ENCODE measurements at places on chromosomes 4 and X.

DNA sequence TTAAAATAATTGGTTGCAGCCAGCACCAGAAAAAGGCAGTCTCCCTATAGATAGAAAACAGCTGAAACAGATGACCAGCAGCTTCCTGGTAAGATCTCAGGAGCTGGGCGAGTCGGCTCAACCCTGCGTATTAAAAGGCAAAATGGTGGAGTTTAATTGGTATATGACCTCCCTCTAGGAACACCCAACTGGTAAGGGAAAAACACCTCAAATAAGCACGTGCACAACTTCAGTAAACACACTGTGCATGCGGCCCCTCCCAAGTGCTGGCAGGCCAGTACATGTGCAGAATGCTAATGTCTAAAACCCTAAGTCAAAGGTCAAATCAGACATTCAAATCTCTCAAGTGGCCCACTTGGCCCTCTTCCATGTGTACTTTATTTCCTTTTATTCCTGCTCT, 103.2 kb upstream of the PDE5A start:
- DNase-seq, result no peak

DNA sequence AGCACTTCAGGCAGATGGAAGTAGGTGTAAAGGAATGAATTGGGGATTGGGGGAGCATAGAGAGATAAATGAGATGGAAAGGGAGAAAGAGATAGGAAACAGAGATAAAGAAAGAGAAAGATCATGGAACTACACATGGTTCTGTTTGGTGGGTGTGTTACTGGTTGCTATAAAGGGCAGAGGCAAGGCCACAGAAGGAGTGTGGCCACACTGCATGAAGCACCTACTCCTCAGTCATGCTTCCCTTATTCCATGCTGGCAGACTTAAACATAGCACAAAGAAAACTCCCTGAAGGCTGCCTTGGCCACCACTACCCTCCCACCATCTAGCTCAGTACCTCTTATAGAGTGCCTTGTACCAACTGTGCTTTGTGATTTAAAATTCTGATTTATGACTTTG, 56.9 kb downstream of the OPHN1 start:
- no peak for DNase-seq

- DNase-seq, result no peak
Observed at GRCh38 chr4:40454816-40455215, 119.7 kb downstream of the CHRNA9 start.

DNA sequence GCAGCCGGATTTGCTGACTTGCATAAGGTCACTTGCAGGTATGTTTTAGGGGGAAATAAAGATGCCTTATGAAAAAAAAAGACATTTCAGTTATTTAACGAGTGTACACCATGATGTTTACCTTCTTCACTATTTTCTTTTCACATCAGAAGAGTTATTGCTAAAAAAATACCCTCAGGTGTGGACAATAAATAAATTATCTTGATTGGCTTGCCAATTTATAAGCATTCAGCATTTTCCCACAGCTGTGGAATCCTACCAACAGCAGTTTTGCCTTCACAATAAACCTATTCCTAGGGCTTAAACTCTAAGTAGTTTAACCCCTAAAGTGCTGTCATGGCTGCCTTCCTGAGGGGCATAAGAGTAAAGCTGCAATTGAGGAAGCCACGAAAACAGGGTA, 83.4 kb upstream of the S100G start:
- DNase-seq, result no peak

GRCh38 chr4:42715807-42716482, 59.0 kb upstream of the ATP8A1 start:
- no peak for DNase-seq

DNA sequence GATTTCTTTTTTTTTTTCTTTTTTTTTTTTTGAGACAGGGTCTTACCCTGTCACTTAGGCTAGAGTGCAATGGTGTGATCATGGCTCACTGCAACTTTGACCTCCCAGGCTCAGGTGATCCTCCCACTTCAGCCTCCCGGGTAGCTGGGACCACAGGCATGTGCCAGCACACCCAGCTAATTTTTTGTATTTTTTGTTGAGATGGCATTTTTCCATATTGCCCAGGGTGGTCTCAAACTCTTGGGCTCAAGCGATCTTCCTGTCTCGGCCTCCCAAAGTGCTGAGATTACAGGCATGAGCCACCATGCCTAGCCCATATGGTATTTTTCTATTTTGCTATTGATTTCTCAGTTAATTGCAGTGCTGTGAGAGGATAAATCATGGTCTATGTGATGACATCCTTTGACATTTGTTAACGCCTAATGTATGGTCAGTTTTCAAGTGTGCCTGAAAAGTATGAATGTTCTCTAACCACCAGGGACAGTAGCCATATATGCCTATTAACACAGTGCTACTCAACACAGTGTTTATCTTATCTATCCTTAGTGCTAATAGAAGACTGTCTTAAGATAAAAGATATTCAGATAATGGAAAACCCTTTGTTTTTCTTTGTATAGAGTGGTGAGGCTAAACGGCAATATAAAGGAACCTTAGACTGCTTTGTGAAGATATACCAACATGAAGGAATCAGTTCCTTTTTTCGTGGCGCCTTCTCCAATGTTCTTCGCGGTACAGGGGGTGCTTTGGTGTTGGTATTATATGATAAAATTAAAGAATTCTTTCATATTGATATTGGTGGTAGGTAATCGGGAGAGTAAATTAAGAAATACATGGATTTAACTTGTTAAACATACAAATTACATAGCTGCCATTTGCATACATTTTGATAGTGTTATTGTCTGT, 9.1 kb upstream of the HSPA4L start:
- DNase-seq, result no peak

- no peak for DNase-seq
Observed at GRCh38 chr4:1488831-1489638, 82.8 kb upstream of the NKX1-1 start.

- no peak for DNase-seq
Observed at GRCh38 chr4:185203486-185204237, at the start of gene CFAP97. Gene CFAP97 (minus strand): TSS chr4:185204000. CDS start chr4:185191196, 12,804 bp downstream.
